ENCODE measurements at places on chromosomes 5 and 9. TPM values are rescaled to one million over a fixed set of nuclear protein-coding genes. Genes with fewer than 3 reads are reported as not detected.

Gene UGT3A1
- not detected for total RNA-seq

Gene CARTPT
- not detected for total RNA-seq

Gene ANXA2R
- 5.7 TPM for total RNA-seq

Gene IFNA13
- total RNA-seq = not detected
